Activated T-cell treated with anti-CD3 and anti-CD28 coated beads, Interleukin-2, amount 50 U/mL, for 4 hours (primary cell): ENCODE measurements at places on chromosomes 4 and X.

- no peak for DNase-seq
Measured at GRCh38 chrX:1126738-1127137, 85.7 kb downstream of the CRLF2 start.

DNA sequence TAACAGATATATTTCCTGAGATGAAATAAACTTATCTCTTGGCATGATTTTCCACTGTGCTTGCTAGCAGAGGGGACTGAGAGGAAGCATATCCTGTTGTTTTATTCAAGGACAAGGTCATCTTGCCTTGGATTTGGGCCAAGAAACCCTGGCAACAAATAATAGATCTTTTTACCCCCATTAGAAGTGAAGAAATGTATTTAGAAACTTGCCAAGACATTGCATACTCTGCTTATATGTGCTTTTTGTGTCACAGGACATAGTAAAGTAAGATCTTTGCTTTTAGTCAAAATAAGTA is 170.2 kb downstream of the RAPGEF2 start:
- DNase-seq, result no peak

DNA sequence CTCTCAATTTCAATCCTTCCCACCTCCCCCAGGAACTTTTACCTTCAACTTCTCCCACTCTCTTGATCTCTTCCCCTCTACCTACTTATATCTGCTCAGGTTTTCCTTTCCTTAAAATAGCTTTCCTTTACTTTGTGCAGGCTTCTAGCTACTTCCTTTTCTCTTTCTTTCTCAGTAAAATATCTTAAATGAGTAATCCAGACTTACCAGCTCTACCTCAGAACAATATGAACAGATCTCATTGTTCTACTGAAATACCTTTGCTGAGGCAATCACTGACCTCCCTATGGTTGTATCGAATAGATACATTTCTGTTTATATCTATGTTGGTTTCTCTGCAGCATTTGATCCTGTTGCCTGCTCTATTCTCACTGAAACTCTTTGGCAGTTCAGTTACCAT is 86.7 kb upstream of the WDR44 start:
- no peak for DNase-seq

DNA sequence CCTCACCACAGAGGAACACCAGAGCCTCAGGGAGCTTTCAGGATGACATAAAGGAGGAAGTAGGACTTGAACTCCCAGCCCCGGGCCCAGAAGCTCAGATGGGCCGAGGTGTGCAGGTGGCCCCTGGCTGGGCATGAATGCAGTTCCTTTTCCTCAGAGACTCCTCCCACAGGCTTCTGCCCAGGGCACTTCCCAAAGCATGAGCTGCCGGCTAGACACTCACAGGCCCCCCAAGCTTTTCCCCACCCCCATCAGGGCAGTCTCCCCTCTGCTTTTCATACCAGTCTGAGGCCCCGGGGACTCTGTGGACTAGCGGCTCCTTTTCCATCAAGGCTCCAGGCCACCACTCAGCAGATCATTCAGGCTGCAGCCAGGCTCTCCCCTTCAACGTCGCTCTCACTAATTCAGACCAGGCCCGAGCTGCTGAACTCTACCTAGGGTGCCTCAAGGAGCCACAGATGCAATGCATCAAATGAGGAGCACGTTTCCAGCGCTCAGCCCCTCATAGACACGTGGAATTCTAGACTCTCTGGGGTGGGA is 36.9 kb downstream of the HMX1 start:
- no peak for DNase-seq

DNA sequence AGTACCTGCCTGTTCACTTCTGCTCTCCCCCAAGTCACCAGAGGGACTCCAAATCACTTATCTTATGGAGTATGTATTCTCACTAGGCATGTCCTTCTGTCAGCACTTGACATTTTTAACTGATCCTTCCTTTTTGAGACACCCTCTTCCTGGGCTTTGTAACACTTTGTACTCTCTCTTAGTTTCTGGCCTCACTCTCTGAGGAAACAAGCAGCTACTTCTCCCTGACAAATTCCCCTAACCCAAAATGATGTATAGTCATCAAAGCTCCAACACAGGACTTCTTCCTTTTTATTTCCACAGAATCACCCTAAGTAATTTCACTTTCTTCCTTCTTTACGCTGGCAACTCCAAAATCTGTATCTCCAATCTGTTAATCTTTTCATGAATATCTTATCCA is 101.8 kb downstream of the ARAP2 start:
- no peak for DNase-seq

DNA sequence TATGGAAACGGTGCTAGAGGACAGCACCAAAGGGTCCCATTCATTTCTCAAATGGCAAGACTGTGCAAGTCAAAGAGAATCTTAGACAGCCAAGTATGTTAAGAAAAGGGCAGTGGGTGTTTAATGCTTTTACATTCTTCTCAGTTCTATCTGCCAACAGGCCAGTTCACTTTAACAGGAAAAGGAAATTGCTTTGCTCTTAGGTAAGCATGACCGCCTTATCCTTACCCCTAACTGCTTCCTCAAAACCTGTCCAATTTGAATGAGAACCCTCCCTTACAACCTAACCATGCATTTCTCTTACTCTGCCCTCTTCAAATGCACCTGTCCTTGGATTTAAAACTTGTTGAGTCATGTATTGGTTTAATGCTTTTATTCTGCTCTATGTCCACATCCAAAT is 44.5 kb upstream of the BLTP1 start:
- no peak for DNase-seq

DNA sequence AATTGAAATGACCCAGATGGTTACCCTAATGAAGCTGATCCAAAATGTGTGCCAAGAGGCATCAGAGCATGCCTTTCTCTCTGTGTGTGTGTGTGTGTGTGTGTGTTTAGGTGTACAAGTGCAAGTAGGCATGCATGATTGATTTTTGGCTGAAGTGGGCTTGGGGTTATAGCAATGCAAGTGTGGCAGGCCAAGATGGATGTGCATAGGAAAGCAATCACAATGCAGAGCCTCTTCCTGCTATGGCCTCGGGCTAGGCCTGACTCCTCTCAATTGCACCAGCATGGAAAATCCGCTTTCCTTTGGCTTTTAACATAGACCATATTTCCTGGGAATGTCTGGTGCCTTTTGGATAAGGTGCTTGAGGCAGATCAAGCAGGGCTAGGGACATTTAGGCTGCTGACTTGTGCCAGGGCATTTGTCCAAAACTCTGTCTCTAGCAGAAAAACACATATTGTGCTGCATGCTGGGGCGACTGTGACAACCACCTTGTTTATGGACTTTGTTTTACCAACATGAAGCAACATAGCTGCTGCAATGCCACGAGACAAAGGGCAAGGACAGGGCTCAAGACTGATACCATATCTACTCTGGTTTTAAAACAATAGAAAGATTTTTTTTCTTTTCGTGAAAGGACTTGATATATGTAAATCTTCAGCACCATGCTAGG is 395.7 kb downstream of the RAPGEF2 start:
- DNase-seq, result no peak

- no peak for DNase-seq
Measured at GRCh38 chr4:84366161-84366560, 132.9 kb downstream of the NKX6-1 start.

DNA sequence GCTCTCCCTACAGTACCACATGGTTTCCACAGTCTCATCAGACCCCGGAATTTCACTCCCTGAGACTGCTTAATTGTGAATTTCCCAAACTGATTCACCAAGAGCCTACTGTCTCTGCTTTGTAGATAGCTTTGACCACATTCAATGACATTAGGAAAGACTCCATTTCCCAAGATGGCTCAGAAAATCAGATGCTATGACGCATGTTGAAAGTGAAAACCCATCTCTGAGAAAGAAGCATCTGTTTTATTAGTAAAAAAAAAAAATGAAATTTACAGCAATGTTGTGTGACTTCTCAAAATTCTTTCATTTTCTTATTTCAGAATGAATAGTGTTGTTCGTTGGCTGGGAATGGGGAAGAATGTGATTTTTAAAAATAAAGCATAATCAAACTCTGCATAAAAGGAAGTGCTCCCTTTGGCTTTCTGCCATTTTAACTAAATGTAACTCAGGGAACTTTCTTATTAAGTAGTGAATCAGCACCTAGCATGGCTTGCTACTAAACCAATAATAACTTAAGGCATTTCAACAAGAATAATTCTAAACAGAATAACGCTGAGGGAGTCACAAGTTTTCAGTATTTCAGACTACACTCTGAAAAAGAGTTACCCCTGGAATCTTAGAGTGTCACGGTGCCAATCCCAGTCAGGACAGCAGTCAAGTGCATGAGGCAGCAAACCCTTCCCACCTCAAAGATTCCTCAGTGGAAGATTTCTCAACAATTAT is 97.4 kb upstream of the MYOZ2 start:
- no peak for DNase-seq

- DNase-seq, result no peak
Measured at GRCh38 chrX:2794336-2794735, 34.4 kb upstream of the GYG2 start.

- no peak for DNase-seq
Measured at GRCh38 chr4:98851806-98852205, 77.1 kb downstream of the EIF4E start.

DNA sequence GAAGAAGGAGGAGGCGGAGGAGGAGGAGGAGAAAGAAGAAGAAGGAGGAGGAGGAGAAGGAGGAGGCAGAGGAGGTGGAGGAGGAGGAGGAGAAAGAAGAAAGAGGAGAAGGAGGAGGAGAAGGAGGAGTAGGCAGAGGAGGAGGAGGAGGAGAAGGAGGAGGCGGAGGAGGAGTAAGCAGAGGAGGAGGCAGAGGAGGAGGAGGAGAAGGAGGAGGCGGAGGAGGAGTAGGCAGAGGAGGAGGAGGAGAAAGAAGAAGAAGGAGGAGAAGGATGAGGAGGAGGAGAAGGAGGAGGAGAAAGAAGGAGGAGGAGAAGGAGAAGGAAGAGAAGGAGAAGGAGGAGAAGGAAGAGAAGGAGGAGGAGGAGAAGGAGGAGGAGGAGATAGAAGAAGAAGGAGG is 19.9 kb downstream of the MRFAP1 start:
- no peak for DNase-seq

DNA sequence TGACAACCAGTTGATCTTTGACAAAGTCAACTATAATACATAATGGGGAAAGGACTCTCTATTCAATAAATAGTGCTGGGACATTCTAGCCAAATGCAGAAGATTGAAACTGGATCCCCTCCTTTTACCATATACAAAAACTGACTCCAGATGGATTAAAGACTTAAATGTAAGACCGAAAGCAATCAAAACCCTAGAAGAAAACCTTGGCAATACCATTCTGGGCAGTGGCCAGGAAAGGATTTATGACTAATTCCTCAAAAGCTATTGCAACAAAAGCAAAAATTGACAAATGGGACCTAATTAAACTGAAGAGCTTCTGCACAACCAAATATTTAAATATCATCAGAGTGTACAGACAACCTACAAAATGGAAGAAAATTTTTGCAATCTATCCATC is 185.1 kb downstream of the NPNT start:
- no peak for DNase-seq

DNA sequence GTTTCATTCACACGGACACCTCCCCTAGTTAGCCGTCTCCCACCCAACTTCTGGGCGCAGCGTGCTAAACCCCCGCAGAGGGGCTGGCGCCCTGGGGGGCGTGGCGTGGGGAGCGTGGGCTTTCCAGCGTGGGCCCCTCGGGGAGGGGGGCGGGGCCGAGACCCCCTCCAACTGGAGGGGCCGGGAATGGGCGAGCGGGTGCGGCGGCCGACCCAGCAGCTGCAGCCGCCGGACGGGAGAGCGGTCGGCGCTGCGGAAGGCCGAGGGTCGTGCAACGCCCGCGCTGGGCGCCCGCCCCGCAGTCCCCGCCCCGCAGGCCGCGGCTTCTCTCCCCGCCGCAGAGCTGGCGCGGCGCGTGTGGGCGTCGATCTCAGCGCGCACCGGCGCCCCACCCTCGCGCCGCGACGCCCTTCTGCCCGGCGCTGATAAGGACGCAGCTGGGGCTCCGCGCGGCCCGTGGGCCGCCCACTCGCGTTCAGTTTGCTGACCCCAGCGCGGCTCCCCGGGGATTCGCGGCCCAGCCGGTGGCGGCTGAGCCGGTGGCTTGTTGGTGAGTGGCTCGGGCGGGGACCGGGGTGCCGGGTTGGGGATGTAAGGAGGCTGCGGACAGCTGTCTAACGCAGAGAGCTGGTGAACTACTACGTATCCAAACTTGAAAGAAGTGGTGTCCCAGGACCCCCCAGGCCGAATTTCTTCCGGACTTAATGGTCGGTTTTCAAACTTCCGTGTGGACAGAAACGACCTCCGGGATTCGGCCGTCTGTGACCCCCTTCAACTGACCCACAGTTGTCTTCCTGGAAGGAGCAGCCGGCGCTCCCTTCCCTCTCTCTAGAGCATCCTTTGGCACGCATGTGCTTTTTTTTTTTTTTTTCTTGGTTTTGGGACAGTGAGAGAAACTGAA is 1.5 kb downstream of the FHDC1 start:
- DNase-seq, result no peak

- DNase-seq, result no peak
Measured at GRCh38 chr4:147927377-147928137, 195.7 kb downstream of the ARHGAP10 start.

GRCh38 chr4:4554234-4554633 is 12.4 kb upstream of the STX18 start:
- no peak for DNase-seq

- DNase-seq, result no peak
Measured at GRCh38 chr4:121989715-121990114, 37.9 kb upstream of the TRPC3 start.

DNA sequence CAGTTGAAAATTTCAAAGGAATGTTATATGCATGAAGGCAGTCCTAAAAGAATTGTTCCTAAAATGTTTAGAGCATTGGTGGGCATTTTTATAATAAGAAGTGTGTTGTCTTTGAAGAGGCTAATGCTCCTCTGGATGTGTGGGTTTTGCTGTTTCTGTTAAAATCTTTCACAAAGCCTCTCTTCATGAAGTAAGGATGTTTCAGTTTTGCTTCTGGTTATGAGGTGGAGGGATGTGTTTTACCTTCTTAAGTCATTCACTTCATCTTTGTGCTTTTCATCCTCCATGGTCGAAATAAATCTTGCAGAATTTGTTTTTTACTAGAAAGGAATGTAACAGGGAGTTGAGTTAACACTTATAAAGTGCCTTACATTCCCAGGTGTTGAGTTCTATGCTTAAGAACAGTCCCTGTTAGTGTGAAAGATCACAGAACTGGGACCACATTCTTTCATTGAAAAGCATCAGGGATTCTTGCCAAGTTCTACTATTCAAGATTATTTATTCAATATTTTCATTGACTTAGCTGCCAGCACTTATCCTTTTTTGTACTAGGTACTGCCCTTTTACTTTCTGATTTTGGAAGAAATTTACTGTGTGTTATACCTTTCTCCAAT is 21.1 kb downstream of the FHIP1A start:
- no peak for DNase-seq

- DNase-seq, result no peak
Measured at GRCh38 chr4:117907646-117908045, 126.6 kb upstream of the NDST3 start.

DNA sequence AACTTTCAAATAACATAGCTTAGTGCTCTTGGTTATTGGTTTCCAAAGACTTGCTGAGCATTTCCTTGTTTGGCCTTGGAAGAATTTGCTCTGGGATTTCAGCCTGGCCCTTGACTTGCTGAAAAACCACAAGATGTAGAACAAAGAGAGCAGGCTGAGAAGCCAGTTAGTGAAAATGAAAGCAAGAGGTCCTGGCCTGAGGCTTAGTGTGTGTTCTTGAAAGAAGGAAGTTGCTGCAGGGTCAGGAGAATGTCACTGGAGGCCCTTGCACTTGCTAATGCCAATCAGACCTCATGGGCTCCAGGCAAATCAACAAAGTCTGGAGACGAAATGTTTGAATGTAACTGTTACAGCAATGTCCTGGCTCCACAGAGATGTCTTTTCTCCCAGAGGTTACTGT is 79.4 kb downstream of the SYNPO2 start:
- DNase-seq, result no peak
